ENCODE measurements at places on chromosomes 1 and 21.

GRCh38 chr1:155648207-155649147 lies 38.5 kb downstream of the MSTO1 start:
- DNase-seq = peak; percentile 50

DNA sequence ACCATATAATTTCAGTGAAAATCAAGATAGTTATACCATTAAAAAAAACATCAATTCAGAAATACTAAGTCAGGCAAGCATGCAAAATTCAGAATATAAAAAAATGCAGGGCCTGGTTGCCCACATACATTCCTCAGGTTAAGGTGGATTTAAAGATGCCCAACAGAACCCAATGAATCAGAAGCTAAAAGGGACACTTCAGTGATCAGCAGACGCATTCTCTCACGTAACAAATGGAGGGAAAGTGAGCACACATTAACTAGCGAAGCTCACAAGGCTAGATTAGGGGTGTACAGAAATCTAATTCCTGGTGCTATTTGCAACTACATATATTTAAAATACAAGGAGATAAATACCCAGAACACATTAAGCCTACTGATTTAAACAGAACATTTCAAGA lies 17.5 kb downstream of the TOMM20 start:
- DNase-seq = no peak

GRCh38 chr1:180598333-180598974 lies 33.4 kb upstream of the XPR1 start:
- no peak for DNase-seq

DNA sequence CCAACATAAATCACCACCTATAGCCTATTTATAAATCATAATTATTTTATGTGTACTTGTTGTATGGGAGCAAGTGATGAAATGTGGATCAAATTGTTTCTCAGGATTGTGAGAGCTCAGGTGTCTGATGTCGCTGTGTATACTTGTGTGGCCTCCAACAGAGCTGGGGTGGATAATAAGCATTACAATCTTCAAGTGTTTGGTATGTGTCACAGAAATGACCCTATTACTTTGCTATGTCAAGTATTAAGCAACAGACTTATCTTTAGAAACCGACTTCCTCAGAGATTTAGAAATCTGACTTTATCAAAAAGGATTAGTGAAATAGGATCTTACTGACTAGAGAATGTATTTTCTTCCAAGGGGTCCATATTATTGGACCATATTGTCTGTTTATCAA lies 280.9 kb downstream of the TPR start:
- peak; percentile 43 for DNase-seq

DNA sequence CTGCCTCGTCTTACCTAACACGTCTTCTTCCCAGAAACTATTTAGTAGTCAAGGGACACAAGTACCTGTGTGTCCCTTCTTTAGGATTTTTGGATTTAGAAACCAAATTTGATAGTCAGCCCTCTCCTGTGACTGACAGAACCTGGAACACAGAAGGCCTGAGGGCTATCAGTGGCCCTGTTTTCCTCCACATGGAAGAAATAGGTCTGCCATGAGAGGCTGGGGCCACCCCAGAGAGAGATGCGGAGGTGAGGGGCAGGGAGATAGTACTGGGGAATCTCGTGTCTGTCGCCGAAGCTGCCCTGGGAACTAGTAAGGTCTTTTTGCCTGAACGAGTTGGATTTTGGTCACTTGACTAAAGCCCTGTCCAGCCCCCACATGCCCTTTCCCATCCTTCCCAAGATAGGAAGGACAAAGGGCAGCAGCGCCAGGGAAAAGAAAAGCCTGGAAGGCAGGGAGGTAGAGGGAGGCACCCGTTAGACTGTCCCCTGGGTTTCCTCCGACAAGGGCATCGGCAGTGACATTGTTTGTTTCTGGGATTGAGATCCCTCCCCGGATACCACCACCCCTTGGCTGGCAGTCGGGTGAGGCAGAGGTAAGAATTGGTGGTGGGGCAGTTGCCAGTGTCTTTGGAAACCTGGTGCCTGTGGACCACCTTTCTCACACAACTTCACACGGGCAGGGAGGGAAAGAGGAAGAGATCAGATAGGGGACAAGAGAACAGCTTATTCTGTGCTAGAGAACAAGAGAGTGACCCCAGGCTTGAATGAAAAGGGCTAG lies 19.8 kb downstream of the SMIM12 start:
- no peak for DNase-seq

- no peak for DNase-seq
Measured at GRCh38 chr1:41809692-41810091, 109.0 kb downstream of the HIVEP3 start.

Measured in HS-27A (cell line).